ENCODE measurements at places on chromosomes 5 and 9.

- DNase-seq, result no peak
These were observed 5.2 kb downstream of the BTNL9 start for GRCh38 chr5:181045316-181045715.

- peak; percentile 55 for DNase-seq
These were observed 2.3 kb downstream of the GDNF start for GRCh38 chr5:37837414-37838032.

DNA sequence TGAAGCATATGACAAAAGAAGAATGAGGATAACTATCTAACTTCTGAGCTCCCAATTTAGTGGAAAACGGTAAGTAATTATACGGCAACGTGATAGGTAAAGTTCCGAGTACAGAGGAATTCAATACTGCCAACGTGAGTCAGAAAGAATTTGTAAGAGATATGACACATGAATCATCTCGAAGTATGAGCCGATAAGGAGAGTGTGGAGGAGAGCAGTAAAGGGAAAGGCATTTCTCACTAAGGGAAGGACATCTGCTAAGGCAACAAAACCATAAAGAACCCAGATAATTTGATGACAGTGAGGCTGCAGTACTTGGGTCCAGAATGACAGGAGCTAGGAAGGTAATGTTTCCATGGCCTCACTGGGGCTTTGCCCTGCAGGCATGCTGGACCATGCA lies 11.0 kb downstream of the MPDZ start:
- no peak for DNase-seq

- DNase-seq, result no peak
These were observed 22.3 kb upstream of the OSMR start for GRCh38 chr5:38823503-38823902.

- DNase-seq, result no peak
These were observed 134.6 kb downstream of the TRIM32 start for GRCh38 chr9:116821633-116822229.

GRCh38 chr5:180441564-180442051 lies 52.6 kb upstream of the CNOT6 start:
- DNase-seq, result no peak

DNA sequence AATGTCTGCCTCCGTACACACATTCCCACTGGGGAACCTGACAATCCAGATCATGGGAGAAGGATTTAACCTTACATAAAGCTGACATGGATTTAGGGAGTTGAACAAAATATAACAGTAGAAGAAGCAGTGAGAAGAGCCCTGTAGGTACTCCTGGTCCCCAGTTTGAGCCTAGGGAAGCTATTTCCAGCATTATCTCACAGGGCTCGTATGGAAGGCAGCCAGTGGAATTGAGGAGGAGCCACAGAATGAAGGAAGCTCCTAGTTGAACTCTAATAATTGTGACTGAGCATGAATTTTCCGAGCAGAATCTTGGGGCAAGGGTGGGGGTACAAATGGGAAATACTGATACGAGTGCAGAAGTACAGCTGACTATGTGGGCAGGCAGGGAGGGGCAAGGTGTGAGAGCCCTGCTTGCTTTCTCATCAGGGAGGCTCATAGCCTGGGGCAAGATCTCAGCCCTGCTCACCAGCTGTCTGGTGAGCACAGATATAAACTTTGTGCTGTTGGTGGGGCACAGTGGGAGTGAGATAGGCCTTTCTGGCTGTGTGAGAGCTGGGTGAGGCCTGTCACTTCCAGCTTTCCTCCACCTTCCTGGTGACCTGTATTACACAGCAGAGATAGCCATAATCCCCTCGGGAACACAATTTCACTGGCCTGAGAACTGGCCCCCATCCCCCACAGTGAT lies 290.7 kb upstream of the IL12B start:
- no peak for DNase-seq
